T-helper 17 cell (primary cell): ENCODE measurements at places on chromosomes 13 and 19. TPM values are rescaled to one million over a fixed set of nuclear protein-coding genes. Genes with fewer than 3 reads are reported as not detected.

DNA sequence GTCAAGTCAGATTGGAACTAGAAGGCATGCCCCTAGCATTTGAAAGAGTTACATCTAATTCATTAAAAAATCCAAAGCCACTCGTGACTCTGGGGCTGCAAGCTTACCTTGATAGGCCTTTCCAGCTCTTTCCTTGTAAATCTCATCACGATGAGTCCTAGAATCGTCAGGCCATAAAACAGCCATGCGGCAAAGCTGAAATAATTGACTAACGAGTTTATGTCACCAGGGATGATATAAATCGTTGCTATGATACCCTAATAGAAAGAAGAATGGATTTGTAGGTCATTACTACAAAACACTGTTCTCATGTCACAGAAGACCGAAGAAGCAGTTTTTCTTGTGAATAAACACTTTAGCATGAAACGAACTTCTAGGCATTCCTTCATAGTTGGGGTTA is 27.5 kb downstream of the SLC7A9 start:
- no peak for DNase-seq

Gene UPK1A
- 0.44 TPM for total RNA-seq

DNA sequence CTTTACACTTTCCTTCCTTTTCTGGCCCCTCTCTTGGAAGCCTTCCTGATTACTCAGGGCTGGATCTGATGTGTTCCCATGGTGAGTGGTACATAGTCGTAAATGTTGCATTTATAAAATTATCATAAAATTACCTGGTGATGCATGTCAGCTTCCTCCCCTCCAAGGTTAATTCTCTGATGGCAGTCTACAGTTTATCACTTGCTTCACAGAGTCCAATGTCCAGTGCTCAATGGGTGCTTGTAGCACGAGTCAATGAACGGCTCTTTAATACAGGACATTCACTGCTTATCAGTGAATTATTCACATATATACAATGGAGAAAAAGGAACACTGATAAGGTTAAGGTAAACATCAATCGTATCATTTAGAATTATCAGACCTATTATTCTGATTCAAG is 27.0 kb upstream of the OXGR1 start:
- DNase-seq = no peak

Gene IGFL1
- total RNA-seq = not detected

Gene PLA2G4C
- 12.6 TPM for total RNA-seq

DNA sequence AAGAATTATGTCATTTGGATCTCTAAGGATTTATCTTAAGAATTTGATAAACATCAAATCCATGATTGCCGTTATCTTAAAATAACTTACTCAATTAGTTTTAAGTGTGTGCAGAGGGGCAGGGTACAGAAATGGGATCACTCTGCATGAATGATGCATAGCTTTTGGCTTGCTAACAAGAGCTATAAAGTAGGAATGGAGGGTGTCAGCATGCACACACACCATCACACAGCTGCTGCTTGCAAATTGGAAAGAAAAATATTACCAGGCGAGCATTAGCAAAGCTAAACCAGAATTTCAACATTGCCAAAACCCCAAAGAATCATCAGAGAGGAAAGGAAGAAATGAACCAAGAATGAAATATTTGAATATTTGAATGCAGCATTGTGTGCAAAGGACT is 580.6 kb downstream of the LMO7 start:
- no peak for DNase-seq

DNA sequence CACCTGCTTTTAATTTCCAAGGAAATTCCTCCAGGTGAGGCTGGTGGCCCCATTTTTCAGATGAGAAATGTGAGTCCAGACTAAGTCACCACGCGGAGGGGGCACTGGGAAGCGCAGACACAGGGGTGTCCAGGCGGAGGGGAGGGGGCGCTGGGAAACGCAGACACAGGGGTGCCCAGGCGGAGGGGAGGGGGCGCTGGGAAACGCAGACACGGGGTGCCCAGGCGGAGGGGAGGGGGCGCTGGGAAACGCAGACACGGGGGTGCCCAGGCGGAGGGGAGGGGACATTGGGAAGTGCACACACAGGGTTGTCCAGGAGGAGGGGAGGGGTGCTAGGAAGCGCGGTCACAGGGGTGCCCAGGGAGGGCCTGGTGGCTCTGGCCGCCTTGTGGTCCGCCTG is 3.5 kb downstream of the GRK1 start:
- DNase-seq = no peak

Gene KLHL1
- not detected for total RNA-seq

DNA sequence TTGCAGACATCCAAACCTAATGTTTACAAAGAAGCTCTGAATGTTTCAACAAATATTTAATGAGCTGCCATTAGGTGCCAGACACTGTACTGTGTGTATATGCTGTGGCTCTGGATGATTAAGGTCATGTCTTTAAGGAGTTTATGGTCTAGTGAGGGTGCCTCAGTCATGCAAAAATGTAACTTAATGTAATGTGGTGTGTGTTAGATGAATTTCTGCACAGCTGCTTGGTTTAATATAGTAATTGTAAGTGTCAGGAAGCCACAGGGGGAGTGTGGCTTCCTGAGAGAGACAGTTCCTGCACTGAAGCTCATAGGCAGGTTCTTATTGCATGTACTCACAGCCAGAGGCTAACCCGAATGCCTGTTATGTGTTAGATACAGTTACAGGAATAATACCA is 43.3 kb downstream of the SPATA13 start:
- no peak for DNase-seq

Gene PPP5C
- total RNA-seq = 42.8 TPM

Gene CLIP3
- 3.8 TPM for total RNA-seq

DNA sequence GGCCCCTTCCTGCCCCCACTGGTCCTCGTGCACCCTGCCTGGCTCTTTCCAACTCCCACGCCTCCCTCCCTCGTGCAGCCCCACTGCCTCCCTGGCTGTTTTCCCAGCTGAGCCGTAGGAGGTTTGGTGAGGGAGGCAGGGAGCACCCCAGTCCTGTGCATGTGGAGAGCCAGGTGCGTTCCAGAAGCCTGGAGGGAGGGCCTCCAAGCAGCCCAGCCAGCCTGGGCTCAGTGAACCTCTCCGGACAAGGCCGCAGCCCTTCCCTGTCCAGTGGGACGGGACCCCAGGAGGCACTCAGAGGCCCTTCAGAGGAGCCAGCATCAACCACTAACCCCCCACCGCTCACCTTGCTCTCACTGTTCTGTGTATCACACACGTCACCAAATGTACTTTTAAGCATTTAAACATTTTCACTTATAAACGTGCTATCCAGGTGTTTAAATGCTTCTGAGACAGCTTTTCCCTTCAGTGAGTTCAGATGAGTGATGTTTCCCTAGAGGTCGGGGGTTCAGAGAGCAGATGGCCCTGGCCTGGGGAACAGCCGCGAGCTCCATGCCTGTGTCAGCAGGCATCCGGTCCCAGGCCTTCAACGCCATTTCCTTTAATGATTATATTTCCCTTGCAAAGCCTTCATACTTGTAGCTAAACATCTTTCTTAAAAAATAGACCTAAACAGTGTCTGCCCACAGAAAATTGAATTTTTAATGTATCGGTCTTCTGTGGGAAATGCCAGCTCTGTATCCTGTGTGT is 122.6 kb downstream of the ATP11A start:
- DNase-seq = no peak

Gene TMIGD2
- total RNA-seq = 7.9 TPM

DNA sequence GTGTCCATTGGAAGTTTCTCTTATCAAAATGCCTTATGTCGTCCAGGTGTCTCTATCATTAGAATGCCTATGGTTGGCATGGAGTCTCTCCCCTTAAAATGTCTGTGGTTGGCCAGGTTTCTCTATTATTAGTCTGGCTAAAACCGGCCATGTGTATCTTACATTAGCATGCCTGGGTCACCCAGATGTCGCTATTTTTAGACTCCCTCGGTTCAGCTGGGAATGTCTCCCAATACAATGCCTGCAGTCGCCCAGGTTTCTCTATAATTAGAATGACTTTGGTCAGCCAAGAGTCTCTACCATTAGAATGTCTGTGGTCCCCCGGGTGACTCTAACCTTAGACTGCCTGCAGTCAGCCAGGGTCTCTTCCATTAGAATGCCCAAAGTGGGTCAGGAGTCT is 1536.1 kb downstream of the UQCRFS1 start:
- no peak for DNase-seq

Gene ZNF358
- 5.1 TPM for total RNA-seq

GRCh38 chr13:76349700-76350099 is 536.5 kb downstream of the KCTD12 start:
- DNase-seq = no peak

Gene MBD3L1
- total RNA-seq = not detected

- DNase-seq = no peak
Measured at GRCh38 chr13:111971891-111972780, 94.8 kb upstream of the SOX1 start.

- no peak for DNase-seq
Measured at GRCh38 chr13:91714855-91715254, 316.4 kb downstream of the GPC5 start.

DNA sequence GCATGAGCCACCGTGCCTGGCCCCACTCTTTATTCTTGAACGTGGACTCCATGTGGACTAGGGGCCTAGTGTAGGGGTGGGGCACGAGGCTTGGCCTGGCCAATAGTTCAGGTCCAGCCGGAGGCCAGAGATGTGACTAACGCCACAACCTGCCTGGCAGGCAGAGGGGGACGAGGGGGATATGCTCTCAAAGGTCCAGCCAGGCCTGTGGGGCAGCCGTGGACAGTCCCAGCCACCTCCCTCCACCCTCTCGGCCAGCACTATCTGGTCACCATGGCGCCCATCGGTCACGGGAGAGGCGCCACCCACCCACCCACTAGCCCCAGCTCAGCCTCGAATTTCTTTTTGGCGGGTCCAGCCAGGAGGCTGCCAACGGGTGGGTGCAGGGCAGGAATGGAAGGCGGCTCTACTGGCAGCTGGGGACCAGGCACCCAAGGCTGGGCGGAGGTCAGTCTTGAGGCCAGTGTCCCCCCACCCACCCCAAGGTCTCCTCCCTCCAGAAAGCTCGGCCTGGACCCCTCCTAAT is 2.2 kb upstream of the CERS1 start:
- DNase-seq = no peak

- peak; percentile 71 for DNase-seq
Measured at GRCh38 chr13:20525601-20526544, at the start of gene CRYL1. CRYL1 (minus strand) TSS chr13:20525857; CDS start chr13:20525794, 63 bp downstream.

GRCh38 chr13:26964278-26965250 is 204.0 kb upstream of the GPR12 start:
- DNase-seq = no peak

Gene THSD8
- 0.85 TPM for total RNA-seq

Gene IGFL4
- total RNA-seq = not detected

GRCh38 chr19:45717983-45718650 is 12.6 kb downstream of the FBXO46 start:
- no peak for DNase-seq

- no peak for DNase-seq
Measured at GRCh38 chr19:41457241-41457640, 14.3 kb downstream of the ERICH4 start.

DNA sequence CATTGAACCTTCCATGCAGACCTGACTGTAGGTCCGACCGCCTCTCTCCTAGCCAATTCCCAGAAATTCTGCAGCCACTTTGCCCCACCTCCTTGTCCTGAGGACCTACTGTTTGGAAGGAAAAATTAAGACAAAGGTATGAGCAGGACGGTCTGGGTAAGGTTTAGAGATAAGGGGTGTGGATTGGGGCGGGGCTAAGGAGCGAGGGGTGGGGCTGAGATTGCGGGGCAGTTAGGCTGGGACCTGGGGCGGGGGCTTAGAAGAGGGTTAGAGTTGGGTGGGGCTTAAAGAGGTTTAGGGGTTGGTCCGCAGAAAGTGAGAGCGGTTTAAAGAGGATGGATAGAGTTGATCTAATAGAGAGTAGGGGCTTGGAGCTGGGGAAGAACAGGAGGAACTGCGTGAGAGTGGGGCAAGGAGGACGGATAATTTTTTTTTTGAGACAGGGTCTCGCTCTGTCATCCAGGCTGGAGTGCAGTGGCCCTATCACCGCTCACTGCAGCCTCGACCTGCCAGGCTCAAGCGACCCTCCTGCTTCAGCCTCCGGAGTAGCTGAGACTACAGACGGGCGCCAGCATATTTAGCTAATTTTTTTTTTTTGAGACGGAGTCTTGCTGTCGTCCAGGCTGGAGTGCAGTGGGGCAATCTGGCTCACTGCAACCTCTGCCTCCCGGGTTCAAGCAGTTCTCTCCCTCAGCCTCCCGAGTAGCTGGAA is 1.7 kb upstream of the ZNF865 start:
- no peak for DNase-seq

Gene KIR2DL3
- total RNA-seq = not detected

DNA sequence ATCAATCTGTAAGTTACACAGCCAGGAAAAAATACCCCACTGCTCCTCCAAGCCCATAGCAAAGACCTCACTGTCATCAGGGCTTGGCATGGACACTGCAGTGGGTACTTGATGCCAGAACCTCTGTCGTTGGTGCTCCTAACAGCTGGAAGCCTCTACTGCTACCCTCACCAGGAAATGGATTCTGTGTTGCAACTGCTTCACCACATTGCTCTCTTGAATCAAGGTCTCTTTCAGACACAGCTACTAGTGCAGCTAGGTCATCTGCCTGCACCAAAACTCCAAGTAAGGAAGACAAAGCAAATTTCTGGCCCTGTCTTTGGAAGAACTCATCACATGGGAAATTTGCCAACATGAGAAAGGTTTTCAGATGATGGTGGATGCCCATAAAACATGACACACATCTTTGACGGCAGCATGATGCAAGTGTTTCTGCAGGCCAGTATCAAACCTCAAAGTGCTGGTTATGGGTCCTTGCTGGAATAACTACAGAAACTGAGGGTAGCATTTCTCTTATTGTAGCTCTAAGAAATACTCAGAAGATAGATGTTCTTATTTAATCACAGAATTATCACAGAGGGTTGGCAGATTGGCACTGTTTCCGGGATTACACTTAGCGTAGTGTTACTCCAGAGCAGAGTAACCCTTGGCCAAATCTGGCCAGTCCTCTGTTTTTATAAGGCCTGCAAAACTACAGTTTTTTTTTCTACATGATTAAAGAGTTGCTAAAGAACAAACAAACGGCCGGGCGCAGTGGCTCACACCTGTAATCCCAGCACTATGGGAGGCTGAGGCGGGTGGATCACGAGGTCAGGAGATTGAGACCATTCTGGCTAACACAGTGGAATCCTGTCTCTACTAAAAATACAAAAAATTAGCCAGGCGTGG is 12.9 kb upstream of the PCCA start:
- no peak for DNase-seq

GRCh38 chr13:37344056-37344455 is 238.6 kb upstream of the CSNK1A1L start:
- DNase-seq = no peak

GRCh38 chr19:46449228-46449627 is 20.5 kb upstream of the PNMA8C start:
- no peak for DNase-seq

DNA sequence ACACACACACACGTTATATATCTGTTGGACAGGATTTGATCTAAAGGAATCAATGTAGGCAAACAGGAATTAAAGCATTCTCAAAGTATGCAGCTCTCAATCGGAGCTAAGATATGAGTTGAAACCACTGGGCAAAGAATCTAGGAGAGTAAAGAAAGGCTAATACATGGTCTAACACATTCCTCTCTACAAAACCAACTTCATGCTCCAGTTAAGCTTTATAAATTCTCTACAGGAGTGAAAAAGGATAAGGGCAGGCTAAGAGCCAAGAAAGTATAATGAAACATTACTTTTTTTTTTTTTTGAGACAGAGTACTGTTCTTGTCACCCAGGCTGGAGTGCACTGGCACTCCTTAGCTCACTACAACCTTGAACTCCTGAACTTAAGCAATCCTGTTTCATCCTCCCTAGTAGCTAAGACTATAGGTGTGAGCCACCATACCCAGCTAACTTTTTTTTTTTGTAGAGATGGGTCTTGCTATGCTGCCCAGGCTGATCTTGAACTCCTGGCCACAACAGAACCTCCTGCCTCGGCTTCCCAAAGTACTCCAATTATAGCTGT is 10.6 kb downstream of the FBXL3 start:
- no peak for DNase-seq
